ENCODE measurements at places on chromosomes 5 and 9. TPM values are rescaled to one million over a fixed set of nuclear protein-coding genes. Genes with fewer than 3 reads are reported as not detected.

The SLC6A7 gene
- total RNA-seq: not detected

The ARHGEF39 gene
- total RNA-seq: 27.2 TPM

DNA sequence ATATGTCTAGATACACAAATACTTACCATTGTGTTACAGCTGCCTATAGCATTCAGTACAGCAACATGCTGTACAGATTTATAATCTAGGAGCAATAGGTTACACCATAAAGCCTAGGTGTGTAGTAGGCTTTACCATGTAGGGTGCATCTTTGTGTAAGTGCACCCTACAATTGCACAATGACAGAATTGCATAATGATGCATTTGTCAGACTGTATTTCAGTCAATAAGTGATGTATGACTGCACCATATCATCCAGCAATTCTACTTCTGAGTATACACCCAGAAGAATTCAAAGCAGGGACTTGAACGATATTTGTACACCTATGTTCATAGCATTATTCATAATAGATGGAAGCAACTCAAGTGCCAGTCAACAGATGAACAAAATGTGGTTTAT, 100.4 kb upstream of the SLC44A1 start:
- no peaks in the 10 kb centered on the region for H3K36me3 ChIP-seq
- no peak overlapping the region for H3K27ac ChIP-seq
- H3K4me3 ChIP-seq: no peak overlapping the region
- peaks cover 11% of the 10 kb centered on the region for H3K4me1 ChIP-seq

- H3K27me3 ChIP-seq: no peaks in the 10 kb centered on the region
- H3K4me1 ChIP-seq: no peaks in the 10 kb centered on the region
- H3K36me3 ChIP-seq: peaks cover 7% of the 10 kb centered on the region
- no peak for DNase-seq
Measured at GRCh38 chr5:10085185-10085584, 164.5 kb downstream of the ATPSCKMT start.

GRCh38 chr5:74651710-74652109, 11.2 kb upstream of the ENC1 start:
- no peak for DNase-seq
- no peak overlapping the region for H3K4me3 ChIP-seq
- H3K27ac ChIP-seq: no peak overlapping the region
- peaks cover 29% of the 10 kb centered on the region for H3K4me1 ChIP-seq
- H3K27me3 ChIP-seq: no peaks in the 10 kb centered on the region
- no peaks in the 10 kb centered on the region for H3K36me3 ChIP-seq

DNA sequence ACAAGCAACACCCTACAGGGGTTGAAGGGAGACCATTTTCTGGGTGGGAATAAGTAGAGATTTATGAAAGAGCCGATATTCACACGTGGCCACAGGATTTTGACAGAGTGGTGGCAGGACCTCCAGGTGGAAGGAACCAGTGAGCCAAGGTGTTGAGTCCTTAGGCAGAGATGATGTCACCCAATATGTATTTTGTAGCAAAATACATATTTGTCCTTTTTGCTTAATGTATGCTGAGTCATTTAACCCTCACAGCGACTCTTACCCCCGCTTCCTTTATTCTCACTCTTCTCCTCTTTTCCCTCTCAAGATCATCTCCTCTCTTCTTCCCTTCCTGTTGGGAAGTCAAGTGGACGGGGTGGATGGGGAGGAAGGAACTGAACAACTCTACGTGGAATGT, 215.7 kb upstream of the S1PR3 start:
- DNase-seq: no peak
- H3K27me3 ChIP-seq: peaks cover 62% of the 10 kb centered on the region
- H3K4me1 ChIP-seq: peaks cover 68% of the 10 kb centered on the region
- H3K27ac ChIP-seq: no peak overlapping the region

Data from neural crest cell (in vitro differentiated cells).